ENCODE measurements at places on chromosomes 2 and 18.

DNA sequence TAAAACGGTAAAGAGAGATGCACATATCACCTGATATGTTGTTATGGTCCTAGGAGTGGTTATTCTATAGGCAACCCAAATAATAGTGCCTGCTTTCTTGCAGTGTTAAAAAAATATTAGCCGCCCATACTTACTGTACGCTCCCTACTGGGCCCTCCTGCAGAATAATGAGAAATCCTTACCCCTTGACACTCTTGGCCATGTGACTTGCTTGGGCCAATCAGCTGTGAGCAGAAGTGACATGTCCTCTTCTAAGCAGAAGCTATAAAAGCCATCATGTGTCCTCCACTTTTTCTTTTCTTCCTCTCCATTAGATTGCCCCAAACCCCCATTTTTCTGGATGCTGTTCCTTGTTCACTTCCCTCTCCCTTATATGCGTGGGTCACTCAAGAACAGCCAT lies 90.5 kb upstream of the SPRED2 start:
- no peak for DNase-seq

GRCh38 chr18:63187791-63188460 lies 131.6 kb downstream of the BCL2 start:
- no peak for DNase-seq

DNA sequence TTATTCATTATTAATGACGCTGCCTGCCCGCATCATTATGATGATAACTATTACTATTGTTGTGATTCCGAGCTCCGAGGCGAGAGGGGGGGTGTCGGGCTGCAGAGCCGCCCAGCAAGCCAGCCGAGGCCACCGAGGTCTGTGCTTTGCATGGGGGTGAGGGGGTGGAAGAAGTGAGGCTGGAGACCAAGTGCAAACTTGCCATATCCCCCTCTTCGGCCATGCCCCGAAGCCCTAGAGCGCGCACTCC lies 3.6 kb downstream of the BCL11A start:
- no peak for DNase-seq

DNA sequence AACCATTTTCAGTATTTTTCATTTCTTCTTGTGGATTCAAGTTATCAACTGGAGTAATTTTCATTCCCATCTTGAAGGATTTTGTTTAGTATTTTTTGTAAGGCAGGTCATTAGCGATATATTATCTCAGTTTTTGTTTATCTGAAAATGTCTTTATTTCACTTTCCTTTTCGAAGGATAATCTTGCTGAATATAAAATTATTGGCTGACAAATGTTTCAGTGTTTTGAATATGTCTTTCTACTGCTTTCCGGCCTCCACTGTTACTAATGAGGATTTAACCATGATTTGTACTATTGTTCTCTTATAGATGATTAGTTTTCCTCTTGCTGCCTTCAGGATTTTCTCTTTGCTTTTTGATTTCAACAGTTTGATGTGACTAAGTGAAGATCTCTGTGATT lies 58.3 kb upstream of the ZNF396 start:
- DNase-seq = no peak

DNA sequence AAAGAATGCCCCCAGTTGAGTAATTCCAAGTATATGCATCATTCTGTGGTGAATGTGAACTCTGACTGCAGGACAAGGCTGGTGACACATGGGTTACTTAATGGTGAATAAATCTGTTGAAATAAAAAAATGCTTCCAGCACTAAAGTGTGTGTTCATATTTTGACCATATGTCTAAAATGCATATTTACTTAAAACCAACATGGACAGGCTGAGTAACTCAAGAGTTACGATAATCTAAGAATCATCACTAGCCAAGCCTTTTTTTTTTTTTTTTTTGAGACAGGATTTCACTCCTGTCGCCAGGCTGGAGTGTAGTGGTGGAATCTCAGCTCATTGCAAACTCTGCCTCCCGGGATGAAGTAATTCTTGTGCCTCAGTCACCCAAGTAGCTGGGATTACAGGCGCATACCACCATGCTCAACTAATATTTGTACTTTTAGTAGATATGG lies 47.1 kb upstream of the CCBE1 start:
- no peak for DNase-seq

DNA sequence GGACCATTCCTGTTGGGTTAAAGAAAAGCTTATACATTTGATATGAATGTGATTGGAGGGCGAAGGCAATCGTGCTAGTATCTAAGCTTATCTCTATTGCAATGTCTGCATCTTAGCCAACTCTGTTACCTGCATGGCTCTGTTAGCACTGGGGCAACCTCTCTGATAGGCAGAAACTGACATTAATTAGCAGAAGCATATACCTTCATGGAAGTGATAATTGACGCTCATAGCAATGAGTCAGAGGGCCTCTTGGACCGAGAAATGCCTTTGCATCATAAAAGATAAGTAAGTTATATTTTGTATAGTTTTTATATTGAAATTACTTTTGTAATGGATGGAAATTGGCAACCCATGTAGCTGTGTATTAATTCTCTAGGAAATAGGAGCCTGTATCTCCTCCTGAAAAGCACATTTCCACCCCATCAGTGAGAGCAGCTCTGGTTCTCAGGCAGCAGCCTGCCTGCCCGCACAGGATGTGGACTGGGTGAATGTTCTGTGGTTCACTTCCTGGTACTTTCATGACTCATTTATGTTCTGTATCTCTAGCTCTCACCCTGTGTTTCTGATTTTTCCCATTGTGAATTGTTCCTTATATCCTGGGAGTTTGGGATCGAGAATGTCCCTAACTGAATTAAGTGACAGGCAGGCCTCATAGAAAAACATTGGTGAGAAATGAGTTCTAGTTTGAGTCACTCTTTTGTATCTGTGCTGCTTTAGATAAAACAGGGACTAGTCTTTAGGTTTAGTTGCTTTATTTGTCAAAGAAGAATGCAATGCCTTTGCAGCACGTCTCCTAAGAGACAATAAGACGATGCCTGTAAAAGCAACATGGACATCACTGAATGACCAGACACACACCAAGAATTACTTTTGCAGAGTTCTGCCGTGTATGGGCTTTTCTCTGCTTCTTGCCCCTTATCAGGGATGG lies 344.9 kb downstream of the DCDC2C start:
- no peak for DNase-seq

Measured in NCI-H748 treated with DMSO at 0.1 percent for 48 hours (cell line).